ENCODE measurements at places on chromosomes 2 and 18.

- no peaks in the 10 kb centered on the region for H3K36me3 ChIP-seq
- no peak overlapping the region for H3K4me3 ChIP-seq
- no peak for DNase-seq
- H3K4me1 ChIP-seq, result no peaks in the 10 kb centered on the region
- H3K27ac ChIP-seq, result no peak overlapping the region
- peaks cover 14% of the 10 kb centered on the region for H3K27me3 ChIP-seq
Observed at GRCh38 chr2:38254796-38255195, 122.3 kb downstream of the ATL2 start.

- no peaks in the 10 kb centered on the region for H3K27me3 ChIP-seq
- H3K4me3 ChIP-seq, result no peak overlapping the region
- H3K4me1 ChIP-seq, result no peaks in the 10 kb centered on the region
- DNase-seq, result no peak
- peaks cover 6% of the 10 kb centered on the region for H3K36me3 ChIP-seq
Observed at GRCh38 chr2:174080672-174081121, 115.5 kb upstream of the SP3 start.

GRCh38 chr2:10620481-10620880 is 69.3 kb downstream of the NOL10 start:
- no peaks in the 10 kb centered on the region for H3K27me3 ChIP-seq
- H3K36me3 ChIP-seq, result peaks cover 54% of the 10 kb centered on the region
- no peak overlapping the region for H3K4me3 ChIP-seq

- H3K27ac ChIP-seq, result no peak within 1 kb of the TSS
- H3K27me3 ChIP-seq, result peaks cover 36% of the 10 kb centered on the region
- H3K4me1 ChIP-seq, result peaks cover 3% of the 10 kb centered on the region
- DNase-seq, result no peak
Observed at GRCh38 chr2:55923091-55923981, at the start of gene EFEMP1. TSS of gene EFEMP1 (minus strand) at chr2:55923782. CDS start at chr2:55922440, 1,342 bp downstream.

- H3K4me3 ChIP-seq, result no peak overlapping the region
- no peak overlapping the region for H3K27ac ChIP-seq
- H3K27me3 ChIP-seq, result peaks cover 1% of the 10 kb centered on the region
- H3K36me3 ChIP-seq, result no peaks in the 10 kb centered on the region
- no peak for DNase-seq
Observed at GRCh38 chr2:47093626-47094025, 61.5 kb downstream of the STPG4 start.

- DNase-seq, result no peak
- no peaks in the 10 kb centered on the region for H3K27me3 ChIP-seq
- H3K4me1 ChIP-seq, result no peaks in the 10 kb centered on the region
- no peak overlapping the region for H3K27ac ChIP-seq
- H3K36me3 ChIP-seq, result peaks cover 6% of the 10 kb centered on the region
Observed at GRCh38 chr2:219079417-219079816, 18.7 kb upstream of the IHH start.

DNA sequence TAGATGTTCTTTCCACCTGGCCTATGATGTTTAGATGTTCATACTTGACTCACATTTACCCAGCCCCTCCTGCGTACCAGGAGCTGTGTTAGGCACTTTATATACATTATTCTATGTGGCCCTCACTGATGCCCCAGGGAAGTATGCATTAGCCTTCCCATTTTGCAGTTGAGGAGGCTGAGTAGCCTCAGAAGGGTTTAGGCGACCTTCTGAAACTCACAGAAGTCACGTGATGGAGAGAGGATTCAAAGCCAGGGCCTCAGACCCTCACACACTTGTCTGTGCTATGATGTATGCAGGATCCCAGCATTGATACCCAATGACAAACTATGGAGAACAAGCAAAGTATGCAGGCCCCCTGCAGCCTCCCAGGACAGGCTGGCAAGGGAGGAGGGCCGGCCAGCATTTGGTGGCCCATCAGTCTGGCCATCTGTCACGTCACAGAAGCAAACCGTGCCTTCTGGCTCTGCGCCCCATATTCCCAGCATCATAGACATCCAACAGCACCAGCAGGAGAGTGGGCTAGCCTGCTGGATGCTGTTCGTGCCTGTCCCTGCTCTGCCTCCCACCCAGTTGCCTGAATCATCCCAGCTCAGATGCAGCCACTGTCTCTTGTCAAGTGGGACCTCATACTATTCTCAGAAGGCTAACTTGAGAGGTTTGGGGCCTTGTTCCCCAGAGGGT is 33.6 kb downstream of the EHD3 start:
- H3K36me3 ChIP-seq, result peaks cover 4% of the 10 kb centered on the region
- DNase-seq, result no peak
- H3K4me1 ChIP-seq, result no peaks in the 10 kb centered on the region
- peaks cover 4% of the 10 kb centered on the region for H3K27me3 ChIP-seq
- no peak overlapping the region for H3K4me3 ChIP-seq

DNA sequence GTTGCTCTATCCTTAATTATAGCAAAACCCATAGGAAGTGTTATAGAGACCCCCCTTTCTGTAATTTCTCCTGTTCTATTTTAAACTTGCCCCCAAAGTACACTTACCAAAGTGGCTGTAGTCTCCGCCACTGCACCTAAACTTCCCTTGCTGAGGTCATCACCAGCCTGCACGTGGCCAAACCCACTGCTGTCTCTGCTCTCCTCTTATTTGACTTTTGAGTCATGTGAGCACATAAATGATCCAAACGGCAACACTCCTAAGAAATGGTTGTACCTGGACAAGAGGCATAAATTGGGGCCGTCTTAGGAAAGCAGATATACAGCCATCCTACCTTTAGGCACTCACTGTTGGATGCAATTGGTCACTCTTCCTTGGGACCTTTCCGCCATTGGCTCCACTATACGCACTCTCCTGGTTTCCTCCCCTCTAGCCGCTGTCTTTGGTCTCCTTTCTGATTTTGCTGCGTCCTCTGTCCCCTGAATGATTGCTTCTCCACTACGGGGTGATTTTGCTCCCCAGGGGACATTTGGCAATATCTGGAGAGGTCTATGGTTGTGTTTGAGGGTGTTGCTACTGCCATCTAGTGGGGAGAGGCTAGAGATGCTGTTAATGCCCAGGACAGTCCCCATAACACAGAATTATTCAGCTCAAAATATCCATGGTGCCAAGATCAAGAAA is 19.2 kb upstream of the IL36G start:
- no peak overlapping the region for H3K4me3 ChIP-seq
- peak; percentile 37 for DNase-seq
- H3K27ac ChIP-seq, result no peak overlapping the region

Data from activated CD4-positive, alpha-beta memory T cell treated with anti-CD3 and anti-CD28 coated beads for 36 hours (primary cell).